ENCODE measurements at places on chromosomes 2 and 18.

- DNase-seq = no peak
Measured at GRCh38 chr2:187962538-187962937, 329.1 kb upstream of the GULP1 start.

- DNase-seq = peak; percentile 63
Measured at GRCh38 chr2:18611184-18611583, 21.8 kb upstream of the NT5C1B start.

- DNase-seq = no peak
Measured at GRCh38 chr2:127012215-127012614, 94.7 kb downstream of the BIN1 start.

DNA sequence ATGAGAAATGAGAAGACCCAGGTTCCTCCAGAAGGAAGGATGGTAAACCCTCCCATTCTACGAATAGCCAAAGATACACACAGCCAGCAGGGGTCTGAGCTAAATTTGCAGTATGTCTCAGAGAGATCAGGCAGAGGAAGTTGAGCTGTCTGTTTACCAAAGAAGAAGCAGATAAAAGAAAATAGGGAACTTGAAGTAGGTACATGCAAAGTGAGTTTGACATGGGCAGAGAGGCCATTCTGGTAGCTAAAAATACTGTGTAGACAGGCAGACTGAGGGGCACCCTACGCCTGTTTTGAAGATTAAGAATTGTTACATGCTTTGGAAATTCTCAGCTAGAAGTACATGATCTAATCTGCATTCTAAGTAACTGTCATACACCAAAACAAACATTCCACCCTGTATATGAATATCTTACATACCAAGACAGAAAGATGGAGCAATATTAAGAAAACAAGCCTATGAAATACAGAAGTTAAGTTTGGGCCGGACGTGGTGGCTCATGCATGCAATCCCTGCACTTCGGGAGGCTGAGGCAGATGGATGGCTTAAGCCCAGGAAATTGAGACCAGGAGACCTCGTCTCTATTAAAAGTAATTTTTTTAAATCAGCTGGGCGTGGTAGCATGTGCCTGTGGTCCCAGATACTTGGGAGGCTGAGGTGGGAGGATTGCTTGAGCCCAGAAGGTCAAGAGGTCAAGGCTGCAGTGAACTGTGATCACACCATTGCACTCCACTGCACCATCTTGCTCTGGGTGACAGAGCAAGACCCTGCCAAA lies 157.9 kb downstream of the ANKRD44 start:
- no peak for DNase-seq

DNA sequence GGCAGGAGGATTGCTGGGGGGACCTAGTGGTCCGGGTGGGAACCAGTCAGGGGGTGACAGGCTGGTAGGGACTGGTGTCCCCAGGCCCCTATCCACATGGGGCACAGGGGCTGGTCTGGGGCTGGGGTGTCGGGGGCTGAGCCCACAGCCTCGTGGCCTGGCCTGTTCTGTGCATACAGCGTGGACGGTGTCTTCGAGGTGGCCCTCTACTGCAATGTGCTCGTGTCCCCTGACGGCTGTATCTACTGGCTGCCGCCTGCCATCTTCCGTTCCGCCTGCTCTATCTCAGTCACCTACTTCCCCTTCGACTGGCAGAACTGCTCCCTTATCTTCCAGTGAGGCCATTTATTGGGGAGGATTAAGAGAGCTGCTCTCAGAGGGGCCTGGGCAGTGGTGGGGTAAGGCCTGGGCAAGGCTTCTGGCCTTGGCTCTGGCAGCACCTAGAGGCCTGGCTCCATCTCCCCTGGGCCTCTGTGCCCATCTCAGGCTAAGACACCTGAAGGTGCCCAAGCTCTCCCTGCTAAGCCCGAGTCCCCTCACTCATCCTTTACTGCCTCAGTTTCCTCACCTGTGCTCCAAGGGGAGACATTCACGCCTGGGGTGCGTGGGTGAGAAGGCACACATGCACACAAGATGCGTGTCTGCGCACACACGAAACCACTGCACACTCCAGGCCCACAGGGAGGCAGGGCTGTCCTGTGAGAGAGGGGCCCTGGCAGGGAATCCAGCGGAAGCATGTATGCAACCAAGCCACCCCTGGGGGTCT lies 1.9 kb downstream of the CHRNG start:
- no peak for DNase-seq

- no peak for DNase-seq
Measured at GRCh38 chr2:59174536-59175243, 933.6 kb upstream of the FANCL start.

- no peak for DNase-seq
Measured at GRCh38 chr2:9755008-9755407, 88.3 kb upstream of the TAF1B start.

GRCh38 chr2:147366279-147366678 lies 478.6 kb upstream of the ACVR2A start:
- no peak for DNase-seq

DNA sequence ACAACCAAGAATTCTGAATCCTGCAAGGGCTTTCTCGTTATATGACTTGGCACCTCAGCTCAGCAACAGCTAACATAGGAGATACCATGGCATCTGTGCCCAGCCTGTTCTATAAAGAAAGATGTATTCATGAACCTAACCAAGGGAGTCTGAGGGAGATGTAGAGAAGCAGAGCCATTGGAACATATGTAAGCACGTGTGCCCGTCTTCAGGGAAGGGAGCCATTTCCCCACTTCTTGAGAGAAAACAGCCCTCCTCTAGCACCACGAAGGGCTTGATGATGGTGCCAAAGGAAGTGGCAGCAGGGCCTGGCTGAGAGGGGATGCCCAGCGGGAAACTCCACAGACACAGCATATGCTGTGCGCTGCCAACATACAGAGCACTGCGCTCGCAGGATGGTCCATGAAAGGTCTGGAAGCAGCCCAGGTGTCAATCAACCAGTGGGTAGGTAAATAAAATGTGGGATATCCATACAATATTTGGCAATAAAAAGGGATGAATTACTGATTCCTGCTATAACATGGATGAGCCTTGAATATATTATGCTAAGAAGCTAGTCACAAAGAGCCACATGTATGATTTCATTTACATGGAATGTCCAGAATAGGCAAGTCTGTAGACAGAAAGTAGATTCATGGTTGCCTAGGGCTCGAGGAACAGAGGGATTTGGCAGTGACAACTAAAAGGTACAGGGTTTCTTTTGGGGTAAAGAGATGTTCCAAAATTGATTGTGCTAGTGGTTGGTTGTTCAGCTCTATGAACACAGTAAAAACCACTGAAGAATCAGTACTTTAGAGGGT lies 16.1 kb downstream of the TMEM247 start:
- no peak for DNase-seq

DNA sequence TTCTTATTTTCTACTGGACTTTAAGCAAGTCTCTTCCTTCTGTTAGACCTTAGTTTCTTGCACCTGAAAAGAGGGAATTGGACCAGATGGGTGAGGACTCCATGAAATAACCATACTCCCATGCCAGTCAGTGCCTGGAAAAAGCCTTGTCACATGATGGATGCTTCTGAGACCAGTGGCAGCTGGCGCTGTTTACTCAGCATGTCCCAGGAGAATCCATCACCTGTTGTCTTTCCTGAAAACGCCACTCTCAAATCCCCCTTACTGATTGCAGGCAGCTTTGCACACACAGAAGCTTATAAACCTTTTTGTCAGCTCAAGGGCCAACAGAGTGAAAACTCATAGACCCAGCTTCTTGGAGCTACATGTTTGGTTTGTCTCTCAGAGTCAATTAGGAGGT lies 117.6 kb downstream of the POLE4 start:
- DNase-seq = peak; percentile 84

DNA sequence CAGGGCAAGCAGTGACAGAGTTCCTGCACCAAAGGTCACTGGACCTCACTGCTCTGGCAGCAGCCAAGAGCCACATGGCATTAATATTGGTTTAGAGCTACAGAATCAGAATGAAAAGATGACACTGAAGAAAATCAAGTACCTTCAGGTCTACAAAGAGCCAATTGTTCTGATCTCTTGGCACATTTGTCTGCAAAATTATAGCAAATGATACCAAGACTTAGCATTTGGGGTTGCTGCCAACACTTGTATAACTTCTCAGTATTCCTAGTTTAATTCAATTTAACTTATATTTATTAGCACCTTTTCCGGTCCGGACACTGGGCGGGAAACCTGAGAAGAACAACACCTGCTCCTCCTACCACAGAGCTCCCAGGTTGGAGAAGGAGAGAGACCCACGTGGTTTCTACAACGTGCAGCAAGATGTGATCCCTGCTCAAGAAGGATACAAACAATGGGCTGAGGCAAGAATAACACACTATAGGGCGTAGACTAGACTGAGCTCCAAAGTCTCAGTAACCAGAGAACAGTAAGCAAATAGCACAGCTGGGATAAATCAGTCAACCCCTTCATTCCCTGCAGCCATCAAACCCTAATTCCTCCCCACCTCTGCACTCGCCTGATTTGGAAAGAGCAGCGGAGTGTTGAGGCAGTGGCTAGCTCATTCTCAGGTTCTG lies 2.4 kb downstream of the LRRC30 start:
- no peak for DNase-seq

GRCh38 chr2:27441958-27442919 lies at the start of gene KRTCAP3:
Gene KRTCAP3, plus strand, starts transcription at chr2:27442381. Its CDS starts 32 bp downstream, at chr2:27442413.
- no peak for DNase-seq

GRCh38 chr2:192253692-192254091 lies 59.0 kb upstream of the TMEFF2 start:
- DNase-seq = no peak

GRCh38 chr2:177572236-177572671 lies 179.7 kb downstream of the AGPS start:
- DNase-seq = no peak

- DNase-seq = no peak
Measured at GRCh38 chr2:240981280-240981679, 17.1 kb upstream of the SNED1 start.

DNA sequence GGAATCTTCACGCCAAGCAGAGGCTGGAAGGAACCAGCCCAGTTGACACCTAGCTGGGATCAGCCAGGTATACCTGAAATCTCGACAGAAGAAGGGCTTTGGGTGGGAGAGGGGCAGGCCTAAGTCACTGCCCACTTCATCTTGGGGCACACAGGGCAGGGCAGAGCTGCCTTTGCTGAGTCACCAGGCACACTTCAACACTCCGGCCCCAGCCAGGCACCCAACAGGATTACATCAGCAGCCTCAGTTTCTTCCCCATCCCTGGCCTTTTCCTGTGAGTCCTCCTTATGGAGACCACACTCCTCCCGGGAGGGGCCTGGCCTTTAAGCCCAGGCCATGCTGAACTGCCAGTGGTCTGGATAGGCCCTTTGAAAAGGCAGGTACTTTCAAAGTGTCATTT lies 201.7 kb upstream of the HS6ST1 start:
- DNase-seq = no peak

DNA sequence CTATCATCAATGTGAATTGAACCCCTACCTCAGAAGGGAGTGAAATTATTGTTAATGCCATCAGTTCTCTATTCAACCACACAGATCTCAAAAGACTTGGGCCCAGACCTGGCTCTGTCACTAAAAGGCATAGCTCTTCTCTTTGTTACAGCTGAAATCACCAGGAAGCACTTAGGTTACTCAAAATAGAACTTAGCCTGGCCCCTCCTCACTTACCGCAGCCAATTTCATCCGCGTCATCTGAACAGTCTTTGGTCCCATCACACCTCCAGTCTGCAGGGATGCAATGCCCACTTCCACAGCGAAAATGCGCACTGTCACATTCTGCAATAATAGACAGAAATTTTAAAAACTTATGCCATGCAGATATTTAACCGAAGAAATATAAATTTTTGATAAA lies 41.8 kb downstream of the LRP2 start:
- no peak for DNase-seq

DNA sequence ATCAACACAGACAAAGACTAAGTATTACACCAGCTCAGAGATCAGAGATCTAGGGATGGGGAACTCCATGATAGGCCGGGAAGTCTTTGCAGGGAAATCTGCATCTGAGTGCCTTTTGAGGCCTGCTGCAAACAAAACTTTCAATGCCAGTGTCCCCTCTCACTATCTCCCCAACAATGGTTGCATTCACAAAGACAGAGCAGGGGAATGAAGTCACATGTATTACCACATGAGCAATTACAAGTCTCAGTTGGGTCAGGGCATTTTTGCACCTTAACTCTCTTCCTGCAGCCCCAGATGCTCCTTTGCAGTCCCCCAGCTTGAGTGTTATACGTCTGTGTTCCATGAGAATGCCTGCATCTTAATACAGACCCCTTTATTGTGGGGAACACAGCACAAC lies 1.8 kb upstream of the RNF144A start:
- no peak for DNase-seq

- DNase-seq = no peak
Measured at GRCh38 chr2:177281400-177282180, 17.1 kb upstream of the NFE2L2 start.

DNA sequence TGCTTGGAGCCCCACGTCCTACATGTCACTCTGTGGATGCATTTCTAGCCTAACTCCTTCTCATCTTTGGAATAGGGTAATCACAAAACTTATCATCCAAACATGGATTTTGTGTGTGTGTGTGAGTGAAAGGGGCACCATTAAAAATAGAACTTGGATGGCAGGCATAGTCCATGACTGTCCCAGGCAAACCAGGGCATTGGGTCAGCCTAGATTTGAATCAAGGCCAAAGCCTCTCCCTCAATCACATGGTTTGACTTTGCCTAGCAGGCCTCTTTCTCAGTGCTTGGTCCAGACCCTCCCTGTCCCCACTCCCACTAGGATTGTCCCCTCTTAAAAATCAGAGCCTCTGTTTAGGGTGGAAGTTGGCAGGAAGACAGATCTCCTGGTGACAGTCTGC lies 67.4 kb upstream of the BCL2L11 start:
- DNase-seq = no peak

DNA sequence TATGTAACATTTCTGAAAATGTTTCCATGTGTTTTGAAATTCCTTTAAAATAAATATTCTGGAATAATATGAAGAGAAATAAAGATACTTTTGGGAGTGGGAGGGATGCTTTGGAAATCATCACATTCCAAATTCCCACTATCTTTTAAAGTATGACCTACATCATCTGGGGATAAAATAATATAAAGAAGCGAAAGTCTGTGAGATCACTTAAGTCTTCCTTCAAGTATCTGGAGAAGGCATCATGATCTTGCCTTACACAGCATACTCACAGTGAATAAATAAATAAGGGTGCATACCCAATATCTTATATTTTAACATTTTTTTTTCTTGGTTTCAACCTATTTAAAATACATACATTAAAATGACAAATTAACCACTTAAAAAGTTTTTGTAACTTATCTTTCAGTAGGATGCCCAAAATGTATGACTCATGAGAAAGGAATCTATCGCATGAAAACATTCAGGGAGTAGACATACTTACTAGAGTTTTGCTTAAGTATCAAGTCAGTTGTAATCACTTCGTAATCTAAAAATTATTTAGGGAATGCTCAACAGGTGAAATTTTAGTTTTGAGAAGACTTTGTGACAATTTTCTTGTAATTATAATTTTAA lies 248.3 kb upstream of the COL3A1 start:
- no peak for DNase-seq

GRCh38 chr2:95158441-95158840 lies 1.2 kb downstream of the ZNF514 start:
- DNase-seq = no peak

GRCh38 chr2:20343128-20343527 lies 7.5 kb downstream of the PUM2 start:
- DNase-seq = no peak
